ACHN (cell line): ENCODE measurements at places on chromosomes 5 and 9.

DNA sequence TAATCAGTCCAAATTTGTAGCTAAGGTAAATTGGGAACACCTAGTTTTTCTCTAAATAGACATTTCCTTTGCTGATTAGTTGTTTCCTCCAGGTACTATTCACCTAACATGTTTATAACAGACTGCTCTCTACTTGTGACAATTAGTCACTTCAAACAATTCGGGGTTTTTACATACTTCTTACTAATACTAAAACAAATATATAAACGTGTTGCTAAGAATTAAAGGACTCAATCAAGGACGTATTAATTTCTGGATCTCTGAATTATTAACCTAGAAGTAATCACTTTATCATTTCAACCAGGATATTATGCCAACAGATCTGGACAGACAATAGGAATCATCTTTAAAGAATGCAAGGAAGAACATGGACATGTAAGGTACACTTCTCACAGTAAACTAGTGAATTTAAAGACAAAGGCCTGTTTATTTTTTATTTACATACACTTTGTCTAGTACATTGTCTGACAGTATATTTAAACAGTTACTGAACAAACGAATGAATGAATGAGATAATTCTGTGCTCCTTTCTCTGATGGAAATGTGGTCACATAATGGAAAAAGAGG is 22.3 kb downstream of the PJA2 start:
- no peak for DNase-seq

DNA sequence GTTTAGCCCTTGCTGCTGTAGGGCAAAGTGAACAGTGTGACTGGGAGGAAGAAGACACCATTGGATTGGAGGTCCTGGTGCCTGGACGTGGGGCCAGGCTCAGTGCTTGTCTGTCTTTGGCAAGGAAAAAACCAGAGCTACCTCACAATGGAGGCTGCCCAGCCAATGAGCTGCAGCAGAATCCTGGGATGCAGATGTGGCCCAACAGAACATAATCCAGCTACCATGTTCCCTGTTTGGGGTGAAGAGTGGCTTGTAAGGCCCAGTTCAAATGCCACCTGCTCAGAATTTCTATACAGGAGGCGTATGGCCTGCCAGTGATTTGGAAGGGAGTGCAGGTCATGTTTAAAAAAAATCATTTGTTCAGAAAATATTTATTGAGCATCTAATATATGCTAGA is at the start of gene SLC36A3:
TSS of gene SLC36A3 (minus strand) at position 101 of the 400 bp plus-strand sequence. CDS start 412 bp downstream, outside the sequence.
- no peak for DNase-seq

GRCh38 chr5:56973473-56973872 is 21.6 kb upstream of the MIER3 start:
- no peak for DNase-seq

DNA sequence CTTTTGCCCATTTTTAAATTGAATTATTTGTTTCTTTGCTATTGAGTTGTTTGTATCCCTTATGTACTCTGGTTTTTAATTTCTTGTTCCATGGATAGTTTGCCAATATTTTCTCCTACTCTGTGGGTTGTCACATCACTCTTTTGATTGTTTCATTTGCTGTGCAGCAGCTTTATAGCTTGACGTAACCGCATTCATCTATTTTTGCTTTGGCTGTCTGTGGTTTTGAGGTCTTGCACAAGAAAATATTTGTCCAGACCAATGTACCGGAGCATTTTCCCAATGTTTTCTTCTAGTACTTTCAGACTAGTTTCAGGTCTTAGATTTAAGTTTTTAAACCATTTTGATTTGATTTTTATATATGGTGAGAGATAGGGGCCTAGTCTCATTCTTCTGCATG is 36.2 kb upstream of the ZNF366 start:
- no peak for DNase-seq

DNA sequence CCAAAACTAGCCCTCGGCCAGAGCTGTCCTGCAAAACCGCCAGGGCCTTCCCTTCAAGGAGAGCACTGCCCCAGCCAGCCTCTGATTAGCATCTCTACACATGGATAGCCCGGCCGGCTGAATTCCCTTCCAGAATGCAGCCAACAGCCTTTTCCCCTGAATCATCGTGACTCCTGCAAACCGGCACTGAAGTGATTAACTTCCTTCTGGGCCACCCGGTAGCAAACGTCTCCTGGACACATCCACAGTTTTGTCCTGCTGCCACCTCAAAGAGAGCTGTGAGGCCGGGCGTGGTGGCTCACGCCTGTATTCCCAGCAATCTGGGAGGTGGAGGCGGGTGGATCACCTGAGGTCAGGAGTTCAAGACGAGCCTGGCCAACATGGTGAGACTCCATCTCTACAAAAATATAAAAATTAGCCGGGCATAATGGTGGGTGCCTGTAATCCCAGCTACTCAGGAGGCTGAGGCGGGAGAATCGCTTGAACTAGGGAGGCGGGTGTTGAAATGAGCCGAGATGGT is 21.1 kb upstream of the EEIG1 start:
- peak; percentile 92 for DNase-seq

DNA sequence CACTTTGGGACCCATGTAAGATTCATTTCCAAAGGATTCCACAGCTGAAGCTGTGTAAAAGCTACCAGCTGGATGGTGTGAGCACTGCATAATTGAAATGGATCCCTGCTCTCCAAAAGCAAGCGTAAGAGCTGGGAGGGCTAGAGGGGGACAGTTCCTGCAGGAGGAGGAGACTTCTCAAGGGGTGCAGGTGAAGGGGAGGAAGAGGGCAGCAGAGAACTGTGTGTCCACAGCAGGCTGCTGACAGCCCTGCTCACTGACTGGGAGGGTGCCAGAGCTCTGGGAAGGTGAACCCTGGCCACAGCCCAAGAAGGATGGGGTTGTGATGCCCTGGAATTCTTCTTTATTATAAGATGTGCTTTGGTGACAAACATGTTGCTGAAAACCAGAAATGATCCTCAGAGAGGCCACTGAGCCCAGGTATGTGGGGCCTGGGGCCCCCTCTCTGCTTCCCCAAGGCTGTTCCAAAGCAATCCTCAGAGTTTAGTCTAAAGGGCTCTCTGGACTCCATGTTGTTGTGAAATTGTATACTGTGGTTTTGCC is 112.8 kb upstream of the SLC25A48 start:
- no peak for DNase-seq

GRCh38 chr5:111855356-111855755 is 98.4 kb upstream of the NREP start:
- no peak for DNase-seq

DNA sequence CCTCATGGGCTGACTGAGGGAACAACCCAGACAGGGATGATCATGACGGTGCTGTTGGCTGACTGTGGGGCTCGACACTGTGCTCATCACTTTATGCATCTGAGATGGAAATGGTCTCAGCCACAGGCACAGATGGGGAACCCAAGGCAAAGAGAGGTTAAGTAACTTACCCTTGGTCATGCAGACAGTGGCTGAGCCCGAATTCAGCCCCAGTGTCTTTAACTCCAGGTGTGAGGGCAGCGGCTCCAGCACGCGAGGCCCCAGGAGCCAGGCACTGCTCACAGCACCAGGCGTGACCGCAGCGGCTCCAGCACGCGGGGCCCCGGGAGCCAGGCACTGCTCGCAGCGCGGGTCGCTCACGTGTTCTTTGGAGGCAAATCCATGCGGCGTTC is 45.3 kb upstream of the FCN1 start:
- DNase-seq = no peak

GRCh38 chr9:103789686-103790085 is 304.4 kb upstream of the SMC2 start:
- peak; percentile 23 for DNase-seq

GRCh38 chr9:13570068-13570974 is 290.8 kb upstream of the MPDZ start:
- DNase-seq = no peak

- DNase-seq = no peak
Measured at GRCh38 chr5:170316937-170317336, 19.4 kb upstream of the LCP2 start.

GRCh38 chr5:71767661-71768060 is 48.6 kb downstream of the CARTPT start:
- no peak for DNase-seq

DNA sequence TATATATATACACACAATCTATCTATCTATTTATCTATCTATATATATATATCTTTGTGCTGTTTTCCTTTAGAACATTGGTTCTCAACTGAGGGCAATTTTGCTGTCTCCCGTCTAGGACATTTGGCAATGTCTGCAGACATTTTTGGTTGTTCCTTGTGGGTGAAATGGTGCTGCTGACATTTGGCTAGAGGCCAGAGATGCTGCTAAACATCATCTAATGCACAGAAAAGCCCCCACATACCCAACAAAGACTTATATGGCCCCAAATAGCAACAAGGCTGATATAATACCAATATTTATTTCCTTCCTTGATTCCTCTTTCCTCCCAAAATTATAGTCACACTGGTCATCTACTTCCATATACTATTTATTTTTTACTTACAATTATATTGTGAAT is 197.5 kb downstream of the TRPM3 start:
- DNase-seq = no peak

DNA sequence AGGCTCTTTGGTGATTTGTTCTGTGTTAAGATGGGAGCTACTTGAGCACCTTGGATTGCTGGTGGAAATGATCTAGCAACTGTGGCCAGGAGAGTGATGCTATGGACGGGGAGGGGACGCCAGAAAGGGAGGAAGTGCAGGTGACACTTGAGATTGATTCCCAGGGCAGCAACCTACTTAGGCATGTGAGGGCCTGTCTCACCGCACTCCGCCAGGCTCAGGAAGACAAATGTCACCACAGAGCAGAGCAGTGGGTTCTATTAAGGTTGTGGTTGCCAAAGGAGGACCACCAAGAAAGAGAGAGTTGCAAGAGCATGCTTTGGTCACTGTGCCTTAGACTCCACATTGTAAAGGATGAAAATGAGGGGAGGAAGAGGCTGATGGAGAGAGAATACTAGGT is 404.3 kb downstream of the IRX1 start:
- no peak for DNase-seq

GRCh38 chr5:133838286-133838685 is 130.1 kb downstream of the C5orf15 start:
- no peak for DNase-seq

DNA sequence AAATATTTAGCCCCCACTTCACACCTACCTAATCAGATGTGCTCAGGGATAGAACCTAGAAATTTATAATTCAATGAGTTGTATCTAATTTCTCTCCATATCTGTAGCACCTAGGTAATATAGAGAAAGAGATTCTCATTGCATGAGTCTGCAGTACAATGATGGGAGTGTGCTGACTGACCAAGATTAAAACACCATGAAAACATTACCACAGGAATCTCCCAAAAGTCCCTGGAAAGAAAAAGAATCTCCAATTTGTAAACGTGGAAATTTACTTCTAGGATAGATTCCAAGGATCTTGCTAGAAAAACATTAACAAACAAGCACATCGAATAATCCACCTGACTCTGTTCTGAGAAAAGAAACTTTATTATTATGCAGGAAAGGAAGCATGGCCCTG is 45.0 kb upstream of the DMRTA1 start:
- peak; percentile 26 for DNase-seq

- peak; percentile 57 for DNase-seq
Measured at GRCh38 chr5:74919487-74919886, 53.3 kb upstream of the FAM169A start.
